ENCODE measurements at places on chromosomes 6 and 20. TPM values are rescaled to one million over a fixed set of nuclear protein-coding genes. Genes with fewer than 3 reads are reported as not detected.

TUBB1 gene
- total RNA-seq = not detected

PRICKLE4 gene
- total RNA-seq = 6.4 TPM

RAB22A gene
- total RNA-seq = 21.0 TPM

WFDC2 gene
- total RNA-seq = not detected

DNA sequence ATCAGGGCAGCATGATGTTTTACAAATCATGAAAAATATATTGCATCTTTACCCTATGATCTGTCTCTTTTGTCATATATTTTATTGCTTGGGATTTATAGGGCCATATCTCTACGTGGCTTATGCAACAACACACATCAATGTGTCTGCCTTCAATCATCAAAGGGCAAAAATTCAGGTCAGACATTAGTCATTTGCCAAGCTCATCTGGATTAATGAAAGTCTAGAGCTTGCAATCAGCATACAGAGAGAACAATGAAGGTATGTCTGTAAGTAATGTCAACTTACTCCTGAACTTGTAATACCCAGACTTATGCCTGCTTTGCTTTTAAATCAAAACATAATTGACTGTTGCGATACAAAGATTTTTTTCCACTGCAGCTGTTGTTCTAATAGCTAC is 282.7 kb downstream of the HAO1 start:
- no peak for DNase-seq

GRCh38 chr20:50464026-50464724 is 46.0 kb upstream of the PTPN1 start:
- no peak for DNase-seq

DNA sequence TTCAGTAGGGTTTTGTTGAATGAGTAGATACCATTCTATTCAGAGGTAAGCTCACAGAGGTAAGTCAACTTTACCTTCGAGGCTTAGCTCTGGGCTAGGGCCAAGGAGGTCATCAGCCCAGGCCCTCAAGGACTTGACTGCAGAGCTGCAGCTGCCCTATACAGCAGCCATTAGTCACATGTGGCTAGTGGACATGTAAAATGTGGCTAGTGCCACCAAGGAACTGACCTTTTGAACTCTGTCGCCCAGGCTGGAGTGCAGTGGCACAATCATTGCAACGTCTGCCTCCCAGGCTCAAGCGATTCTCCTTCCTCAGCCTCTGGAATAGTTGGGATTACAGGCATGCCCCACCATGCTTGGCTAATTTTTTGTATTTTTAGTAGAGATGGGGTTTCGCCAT is 47.9 kb upstream of the EPB41L1 start:
- no peak for DNase-seq

DNA sequence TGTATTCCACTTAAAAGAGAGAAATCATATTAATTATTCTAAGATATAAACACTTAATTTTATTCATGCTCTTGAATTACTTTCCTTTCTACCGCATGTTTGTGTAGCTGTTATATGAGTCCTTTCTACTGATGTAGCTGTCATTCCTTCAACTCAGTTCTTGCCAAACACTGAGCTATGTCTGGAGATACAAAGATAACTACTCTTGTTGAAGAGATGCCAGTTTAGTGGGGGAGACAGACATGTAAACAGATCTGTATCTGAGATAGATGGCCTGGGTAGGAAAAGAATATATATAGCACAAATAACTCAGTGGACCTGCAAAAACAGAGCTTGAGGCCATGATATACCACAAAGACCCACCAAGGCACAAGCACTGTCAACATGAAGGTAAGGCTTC is 157.3 kb downstream of the BTBD9 start:
- no peak for DNase-seq

GRCh38 chr6:159633196-159633595 is 59.8 kb downstream of the SOD2 start:
- DNase-seq = no peak

- no peak for DNase-seq
Observed at GRCh38 chr6:136604928-136605510, 54.8 kb upstream of the MAP7 start.

Measured in glomerular endothelial cell (primary cell).